ENCODE measurements at places on chromosomes 7 and 10. TPM values are rescaled to one million over a fixed set of nuclear protein-coding genes. Genes with fewer than 3 reads are reported as not detected.

The AZGP1 gene
- total RNA-seq = not detected

The DYNC1I1 gene
- 51.2 TPM for total RNA-seq

The SFMBT2 gene
- total RNA-seq = 33.7 TPM

The OR6B1 gene
- not detected for total RNA-seq

The PON1 gene
- total RNA-seq = 1.2 TPM

The ATOH7 gene
- total RNA-seq = 0.69 TPM

The DLX5 gene
- total RNA-seq = 9.2 TPM

The CTBP2 gene
- 44.1 TPM for total RNA-seq

The VPS37D gene
- total RNA-seq = 24.0 TPM

The GLCCI1 gene
- total RNA-seq = 75.4 TPM

The MTURN gene
- 361 TPM for total RNA-seq

The CDC14C gene
- not detected for total RNA-seq

The HTR7 gene
- total RNA-seq = 14.1 TPM

The CPXM2 gene
- 4.8 TPM for total RNA-seq

The UTF1 gene
- total RNA-seq = not detected

The TRIL gene
- total RNA-seq = 33.9 TPM

The SPAG6 gene
- total RNA-seq = 11.1 TPM

The TBX20 gene
- total RNA-seq = not detected

The SRRM3 gene
- total RNA-seq = 15.2 TPM

The UPK3B gene
- total RNA-seq = 0.23 TPM

The CD36 gene
- 55.6 TPM for total RNA-seq

The TNS3 gene
- total RNA-seq = 28.8 TPM

The TET1 gene
- total RNA-seq = 33.7 TPM

The MMP21 gene
- total RNA-seq = 0.46 TPM

The PFKFB3 gene
- total RNA-seq = 21.0 TPM

The AKR1C1 gene
- total RNA-seq = 29.1 TPM

The FZD8 gene
- total RNA-seq = 12.2 TPM

The MMD2 gene
- 8.5 TPM for total RNA-seq

The ACHE gene
- 73.4 TPM for total RNA-seq

The BUD31 gene
- 84.4 TPM for total RNA-seq

The NODAL gene
- total RNA-seq = 3.5 TPM

All from diencephalon (tissue), 1 donor.